ENCODE measurements at places on chromosomes 12 and 14.

DNA sequence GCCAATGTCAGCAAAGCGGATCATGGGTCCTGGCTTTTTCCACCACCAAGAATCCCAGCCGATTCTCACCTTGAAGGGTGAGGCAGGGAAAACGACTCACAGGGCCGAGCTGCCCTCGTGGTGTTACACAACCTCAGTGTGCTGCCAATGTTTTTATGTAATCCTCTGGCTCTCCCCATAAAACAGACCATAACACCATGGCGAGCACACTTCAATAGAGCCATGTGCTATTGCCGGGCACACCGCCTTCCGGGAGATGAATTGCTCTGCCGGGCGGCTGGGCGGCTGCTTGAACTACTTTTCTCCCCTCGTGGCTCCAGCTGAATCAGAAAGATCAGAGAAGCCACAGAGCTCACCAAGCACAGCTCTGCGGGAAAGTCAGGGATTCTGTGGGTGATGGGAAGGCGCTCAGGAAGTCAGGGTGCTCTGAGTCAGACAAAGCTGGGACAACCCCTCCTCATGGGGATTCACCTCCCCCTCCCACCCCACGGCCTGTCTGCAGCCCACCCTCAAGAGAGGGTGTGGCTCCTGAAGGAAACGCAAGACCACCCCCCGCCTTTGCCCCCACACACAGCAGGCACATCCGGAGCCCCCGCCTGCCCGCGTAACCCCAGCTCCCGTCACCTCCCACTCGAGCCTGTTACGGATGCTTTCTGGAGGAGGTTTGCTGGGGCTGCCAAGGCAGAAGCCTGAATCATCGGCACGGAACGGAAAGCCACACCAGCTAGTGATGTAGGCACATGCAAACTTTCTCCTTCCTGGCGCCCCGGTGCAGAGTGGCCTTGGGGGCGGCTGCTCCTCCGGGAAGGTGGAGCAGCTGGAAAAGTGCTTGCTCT, 1.8 kb downstream of the GALNT9 start:
- DNase-seq: no peak

DNA sequence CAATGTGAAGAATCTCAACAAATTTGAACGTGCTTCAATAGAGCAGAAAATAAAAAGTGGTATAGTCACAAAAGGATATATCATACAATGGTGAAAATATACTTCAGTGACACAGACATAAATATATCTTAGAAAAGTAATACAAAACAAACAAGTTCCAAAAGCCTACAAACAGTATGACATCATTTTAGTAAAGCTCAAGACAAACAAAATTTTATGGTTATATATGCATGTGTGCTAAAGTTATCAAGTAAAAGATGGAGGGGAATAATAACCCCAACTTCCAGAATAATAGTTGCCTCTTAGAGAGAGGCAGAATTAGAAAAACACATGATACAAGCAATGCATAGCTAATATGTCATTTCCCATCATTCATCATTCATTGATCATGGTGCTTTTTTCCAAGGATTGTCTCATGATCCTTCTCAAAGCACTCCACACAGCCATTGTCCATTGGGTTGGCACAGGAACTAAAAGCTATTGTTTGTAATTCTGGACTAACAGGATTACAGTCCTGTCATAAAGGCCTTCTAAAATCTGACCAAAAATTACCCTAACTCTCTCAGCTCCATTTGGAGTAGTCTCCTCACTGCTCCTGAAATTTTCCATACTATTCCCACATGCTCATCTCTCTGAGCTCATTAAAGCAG, 59.5 kb downstream of the IFNG-AS1 start:
- DNase-seq: no peak

DNA sequence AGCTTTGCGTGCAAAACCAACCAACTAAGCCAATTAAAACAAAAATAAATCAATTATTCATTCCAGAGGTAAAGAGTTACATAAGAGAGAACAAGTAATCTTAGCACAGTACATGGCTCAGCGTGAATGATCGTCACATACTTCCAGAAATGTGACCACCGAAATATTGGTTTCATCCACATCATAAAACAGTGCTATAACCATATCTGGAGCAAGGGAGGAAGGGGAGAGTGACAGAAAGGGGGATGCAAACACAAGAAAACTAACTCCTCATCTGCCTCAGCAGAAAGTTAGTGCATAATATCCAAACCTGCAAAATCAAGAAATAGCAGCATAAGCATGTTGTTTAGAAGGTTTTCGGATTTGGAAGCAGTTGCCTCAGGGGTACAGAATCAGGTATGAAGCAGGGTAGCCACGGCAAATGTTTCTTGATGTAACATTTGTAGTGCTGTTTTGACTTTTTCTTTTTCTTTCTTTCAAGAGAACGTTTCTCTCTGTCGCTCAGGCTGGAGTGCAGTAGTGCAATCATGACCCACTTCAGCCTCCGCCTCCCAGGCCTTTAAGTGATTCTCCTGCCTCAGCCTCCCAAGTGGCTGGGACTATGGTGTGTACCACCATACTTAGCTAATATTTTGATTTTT, 93.9 kb upstream of the EGLN3 start:
- no peak for DNase-seq

DNA sequence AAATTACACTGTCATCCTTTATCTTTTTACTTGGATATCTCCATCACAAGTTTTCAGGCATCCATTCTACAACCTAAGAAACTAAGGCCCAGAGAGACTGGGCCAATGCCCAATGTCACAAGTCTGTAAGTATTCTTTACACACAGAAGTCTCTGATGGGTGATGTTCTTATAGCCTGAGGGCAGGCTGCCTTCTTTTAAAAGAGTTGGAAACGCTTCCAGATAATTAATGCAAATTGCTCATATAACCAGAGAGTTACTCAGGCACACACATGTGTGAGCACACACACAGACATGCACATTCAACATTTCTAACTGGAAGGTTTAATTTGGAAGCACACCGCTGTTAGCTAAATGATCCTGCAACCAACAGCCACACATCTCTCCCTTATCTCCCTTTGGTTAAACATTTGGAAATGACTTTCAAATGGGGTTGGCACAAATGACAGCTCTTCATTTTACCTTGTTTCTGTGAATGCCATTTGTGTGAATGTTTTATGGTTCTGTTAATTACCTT, 160.8 kb upstream of the TMPO start:
- DNase-seq: no peak

- no peak for DNase-seq
Measured at GRCh38 chr12:51622564-51622963, 31.5 kb downstream of the SCN8A start.

- no peak for DNase-seq
Measured at GRCh38 chr14:69548566-69548965, 26.1 kb downstream of the CCDC177 start.

GRCh38 chr12:22329621-22330020, 4.9 kb downstream of the ST8SIA1 start:
- DNase-seq: no peak

- no peak for DNase-seq
Measured at GRCh38 chr14:95364481-95365209, 44.9 kb upstream of the CLMN start.

DNA sequence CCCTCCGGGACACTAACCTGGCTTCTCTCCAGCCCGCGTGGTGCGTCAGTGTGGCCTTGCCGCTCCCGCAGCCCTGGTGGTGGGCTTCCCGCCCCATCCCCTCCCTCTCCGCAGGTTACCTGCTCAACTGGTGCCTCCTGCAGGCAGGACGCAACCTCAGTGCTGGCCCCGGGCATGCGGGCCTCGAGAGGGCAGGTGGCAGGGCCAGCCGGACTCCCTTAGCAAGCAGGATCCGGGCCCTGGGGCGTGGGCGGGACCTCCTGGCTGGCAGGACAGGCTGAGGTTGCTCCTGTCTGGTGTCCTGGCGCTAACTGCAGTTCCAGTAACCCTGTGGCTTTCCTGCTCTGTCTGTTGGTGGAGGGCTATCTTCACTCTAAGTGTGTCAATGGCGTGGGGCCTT, 8.6 kb upstream of the ADSS1 start:
- DNase-seq: no peak

DNA sequence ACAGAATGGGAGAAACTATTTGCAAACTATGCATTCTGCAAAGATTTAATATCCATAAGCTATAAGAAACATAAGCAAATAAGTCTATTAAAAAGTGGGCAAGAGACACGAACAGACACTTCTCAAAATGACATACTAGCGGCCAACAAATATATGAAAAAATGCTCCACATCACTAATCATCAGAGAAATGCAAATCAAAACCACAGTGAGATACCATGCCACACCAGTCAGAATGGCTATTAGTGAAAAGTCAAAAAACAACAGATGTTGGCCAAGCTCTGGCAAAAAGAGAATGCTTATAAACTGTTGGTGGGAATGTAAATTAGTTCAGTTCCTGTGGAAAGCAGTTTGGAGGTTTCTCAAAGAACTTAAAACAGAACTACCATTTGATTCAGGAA, 121.3 kb downstream of the KCNMB4 start:
- DNase-seq: no peak

- no peak for DNase-seq
Measured at GRCh38 chr14:23000860-23001259, 9.1 kb downstream of the C14orf93 start.

GRCh38 chr12:6699259-6699988, 1.2 kb downstream of the PIANP start:
- DNase-seq: no peak

DNA sequence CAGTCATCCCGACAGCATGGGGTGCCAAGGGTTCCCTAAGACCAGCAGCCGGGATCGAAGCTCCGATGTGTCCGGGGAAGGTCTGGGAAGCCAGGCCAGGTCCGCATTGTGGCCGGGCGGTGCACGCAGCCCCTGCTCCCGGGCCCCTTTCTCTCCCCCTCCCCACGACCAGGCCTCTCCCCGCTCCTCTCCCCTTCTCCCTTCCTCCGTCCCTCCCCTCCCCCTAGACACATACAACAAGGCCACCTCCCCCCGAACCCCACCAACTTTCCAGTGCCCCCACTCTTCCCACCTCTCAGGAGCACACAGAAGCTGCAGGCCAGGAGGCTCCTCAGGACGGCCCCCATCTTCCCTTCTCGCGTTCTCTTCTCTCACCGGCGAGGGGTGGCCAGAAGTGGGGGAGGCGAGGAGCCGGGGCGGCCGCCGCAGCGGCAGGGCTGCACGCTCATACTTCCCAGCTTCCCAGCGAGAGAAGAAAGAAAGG, 413 bp downstream of the LRP6 start:
- DNase-seq: peak; percentile 78

DNA sequence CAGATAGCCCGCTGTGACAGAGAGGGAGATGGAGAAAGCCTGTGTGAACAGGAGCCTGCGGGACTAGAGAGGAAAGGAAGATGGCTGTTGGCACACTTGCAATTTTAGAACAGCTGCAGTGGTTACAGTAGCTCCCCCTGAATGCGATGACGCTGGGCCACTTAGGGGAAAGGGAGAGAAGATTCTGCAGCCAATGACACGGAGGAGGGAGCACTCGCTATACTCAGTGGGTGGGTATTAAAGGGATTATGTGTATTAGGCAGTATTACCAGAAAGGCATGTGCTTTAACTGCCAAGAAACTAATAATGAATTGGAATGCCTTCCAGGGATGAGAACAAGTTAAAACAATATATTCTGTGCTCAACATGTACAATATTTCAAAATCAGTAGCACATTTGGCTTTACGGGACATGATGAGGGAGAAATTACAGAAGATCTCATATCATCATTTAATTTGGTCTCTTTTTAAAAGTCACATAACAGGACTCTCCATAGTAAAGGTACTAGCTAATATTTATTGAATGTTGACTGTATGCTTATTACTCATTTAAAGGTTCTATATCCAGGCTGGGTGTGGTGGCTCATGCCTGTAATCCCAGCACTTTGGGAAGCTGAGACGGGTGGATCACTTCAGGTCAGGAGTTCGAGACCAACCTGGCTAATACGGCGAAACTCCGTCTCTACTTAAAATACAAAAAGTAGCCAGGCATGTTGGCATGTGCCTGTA, 35.9 kb upstream of the FOS start:
- DNase-seq: peak; percentile 33

DNA sequence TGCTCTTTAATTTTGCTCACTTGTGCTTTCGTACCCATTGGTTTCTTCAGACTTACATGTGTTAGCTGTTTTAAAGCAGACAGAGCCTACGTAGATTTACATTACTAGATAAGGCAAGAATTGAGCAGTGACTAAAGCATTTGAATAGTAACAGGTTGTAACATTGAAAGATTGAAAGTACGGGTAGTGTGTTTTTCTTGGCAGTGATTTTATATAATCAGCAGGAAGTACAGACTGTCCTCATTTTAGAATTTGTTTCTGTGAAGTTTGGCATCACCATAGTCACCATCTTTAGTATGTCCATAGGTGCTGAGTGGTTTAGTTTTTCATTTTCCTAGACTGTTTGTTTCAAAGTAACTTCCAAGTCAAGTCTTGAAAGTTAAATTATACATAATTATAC, 14.0 kb downstream of the RTRAF start:
- DNase-seq: no peak

DNA sequence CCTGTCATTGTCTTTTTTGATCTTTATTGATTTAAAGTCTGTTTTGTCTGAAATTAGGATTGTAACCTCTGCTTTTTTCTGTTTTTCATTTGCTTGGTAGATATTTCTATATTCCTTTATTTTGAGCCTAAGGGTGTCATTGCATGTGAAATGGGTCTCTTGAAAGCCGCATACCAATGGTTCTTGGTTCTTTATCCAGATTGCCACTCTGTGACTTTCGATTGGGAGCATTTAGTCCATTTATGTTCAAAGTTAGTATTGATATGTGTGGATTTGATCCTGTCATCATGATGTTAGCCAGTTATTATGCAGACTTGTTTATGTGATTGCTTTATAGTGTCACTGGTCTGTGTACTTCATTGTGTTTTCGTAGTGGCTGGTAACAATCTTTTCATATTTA, 29.8 kb upstream of the PLBD1 start:
- DNase-seq: no peak

GRCh38 chr14:85701763-85702162, 171.8 kb downstream of the FLRT2 start:
- DNase-seq: no peak

DNA sequence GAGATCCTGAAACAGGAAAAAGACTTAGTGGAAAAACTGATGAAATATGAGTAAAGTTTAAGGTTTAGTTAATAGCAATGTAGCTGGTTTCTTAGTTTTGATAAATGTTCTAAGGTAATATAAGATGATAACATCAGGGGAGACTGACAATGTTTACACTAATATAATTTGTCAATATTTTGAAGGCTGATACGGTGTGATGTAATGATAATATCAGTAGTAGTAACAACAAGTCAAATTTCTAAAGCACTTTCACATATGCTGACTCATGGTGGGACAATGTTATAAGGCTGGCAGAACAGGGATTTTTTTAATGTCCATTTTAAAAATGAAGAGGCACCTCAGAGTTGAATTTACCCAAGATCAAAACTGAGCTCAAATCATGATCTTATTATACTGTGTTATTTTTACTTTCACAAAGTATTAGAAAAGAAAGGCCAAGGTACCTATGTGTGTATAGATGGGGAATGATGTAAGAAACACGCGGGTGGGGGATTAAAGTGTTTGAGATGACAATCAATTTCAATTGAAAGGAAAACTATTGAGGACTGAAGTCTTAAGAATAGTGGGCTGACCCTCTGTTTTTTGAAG, 2.4 kb upstream of the FLRT2 start:
- DNase-seq: no peak

- no peak for DNase-seq
Measured at GRCh38 chr14:73725116-73726024, 11.2 kb upstream of the PNMA1 start.

Data from iPS-NIHi11 (cell line).